ENCODE measurements at places on chromosomes 3 and 15.

GRCh38 chr15:58390655-58391054 lies 41.1 kb upstream of the LIPC start:
- no peak for DNase-seq

DNA sequence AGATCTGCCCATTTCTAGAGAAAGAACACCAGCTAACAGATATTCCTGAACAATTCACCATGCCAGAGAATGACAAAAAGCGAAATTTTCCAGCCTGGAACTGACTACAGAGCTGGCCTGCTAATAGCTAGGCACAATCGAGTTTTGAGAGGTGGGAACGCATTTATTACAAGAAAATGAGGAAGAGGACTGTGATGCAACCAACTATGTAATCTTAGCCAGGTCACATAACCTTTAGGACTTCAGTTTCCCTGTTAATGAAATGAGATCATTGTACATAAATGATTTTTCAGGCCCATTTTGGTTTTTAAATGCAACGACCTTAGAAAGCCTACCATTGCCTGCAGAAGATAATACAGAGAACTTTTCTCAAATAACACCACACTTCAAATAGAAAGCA lies 72.1 kb upstream of the SETMAR start:
- DNase-seq: no peak

DNA sequence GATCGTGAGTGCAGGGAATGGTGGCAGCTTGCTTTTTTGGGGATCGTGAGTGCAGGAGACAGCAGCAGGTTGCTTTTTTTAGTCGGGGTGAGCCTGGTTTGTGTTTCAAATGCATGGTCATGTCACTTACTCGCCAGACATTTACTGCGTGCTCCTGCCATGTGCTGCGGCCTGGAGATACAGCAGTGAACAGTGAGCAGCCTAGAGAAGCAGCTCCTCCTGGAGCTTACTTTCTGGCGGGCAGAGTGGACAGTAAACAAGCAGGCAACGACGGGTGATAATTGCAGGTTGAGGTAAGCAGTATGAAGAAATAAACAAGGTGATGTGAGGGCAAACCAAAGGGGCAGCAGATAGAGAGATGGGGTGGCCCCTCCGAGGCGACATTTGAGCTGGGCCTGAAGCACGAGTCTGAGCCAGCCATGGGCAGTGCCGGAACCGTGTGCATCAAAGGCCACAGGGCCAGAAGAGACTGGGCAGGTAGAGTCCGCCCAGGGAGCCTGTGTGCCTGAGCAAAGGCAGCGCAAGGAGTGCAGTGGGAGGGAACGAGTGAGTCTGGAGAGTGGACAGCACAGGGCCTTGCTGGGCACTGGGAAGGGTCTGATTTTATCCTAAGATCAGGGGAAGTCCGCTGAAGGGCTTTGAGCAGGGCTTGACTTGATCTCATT lies 57.3 kb upstream of the RASA2 start:
- DNase-seq: no peak

- DNase-seq: no peak
Observed at GRCh38 chr15:97984157-97984556, 23.7 kb downstream of the ARRDC4 start.

- DNase-seq: no peak
Observed at GRCh38 chr3:42495393-42495792, 7.0 kb upstream of the VIPR1 start.

DNA sequence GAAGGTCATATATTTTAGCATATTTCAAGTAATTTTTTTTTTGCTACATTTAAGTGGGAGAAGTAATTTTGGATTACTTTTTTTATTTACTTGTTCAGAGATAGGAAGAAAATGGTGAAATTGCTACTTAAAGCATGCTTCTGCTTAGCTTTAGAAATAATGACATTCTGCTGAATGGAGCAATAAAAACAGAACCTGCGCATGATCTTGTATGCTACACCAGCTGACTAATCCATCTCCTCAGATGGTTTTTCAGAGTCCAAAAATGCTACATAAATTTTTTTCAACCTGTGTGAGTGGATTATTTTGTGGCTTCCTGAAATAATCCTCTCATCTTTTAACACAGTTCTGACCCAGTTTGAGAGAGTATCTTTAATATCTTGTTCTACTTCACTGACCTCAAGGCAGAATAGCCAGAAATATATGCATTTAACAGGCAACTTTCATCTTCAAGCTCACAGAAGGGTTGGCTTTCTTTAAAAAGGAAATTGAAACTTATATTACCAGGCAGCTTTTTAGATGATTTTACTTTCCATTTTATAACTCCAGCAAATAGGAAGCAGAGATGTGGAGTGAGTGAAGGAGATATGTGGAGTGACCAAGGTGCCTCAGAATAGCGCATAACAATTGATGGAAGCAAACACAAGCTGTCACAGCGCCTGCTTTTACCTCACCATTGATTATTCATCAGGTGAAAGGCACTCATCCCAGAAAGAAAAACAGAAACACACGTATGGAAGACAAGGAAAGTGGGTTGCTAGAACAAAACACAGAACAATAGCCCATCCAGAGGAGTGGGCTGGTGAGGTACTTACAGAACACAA lies 136.6 kb downstream of the TGFBR2 start:
- DNase-seq: no peak

DNA sequence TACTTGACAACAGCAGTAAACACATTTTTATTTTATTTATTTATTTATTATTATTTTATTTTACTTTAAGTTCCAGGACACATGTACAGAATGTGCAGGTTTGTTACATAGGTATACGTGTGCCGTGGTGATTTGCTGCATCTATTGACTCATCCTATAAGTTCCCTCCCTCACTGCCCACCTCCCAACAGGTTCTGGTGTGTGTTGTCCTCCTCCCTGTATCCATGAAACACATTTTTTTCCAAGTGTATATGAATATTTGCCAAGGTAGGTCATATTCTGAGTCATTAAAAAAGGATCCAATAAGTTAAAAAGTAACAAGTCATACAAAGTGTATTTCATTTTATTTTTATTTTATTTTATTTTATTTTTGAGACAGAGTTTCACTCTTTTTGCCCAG lies 567.3 kb upstream of the KCNMB2 start:
- no peak for DNase-seq

DNA sequence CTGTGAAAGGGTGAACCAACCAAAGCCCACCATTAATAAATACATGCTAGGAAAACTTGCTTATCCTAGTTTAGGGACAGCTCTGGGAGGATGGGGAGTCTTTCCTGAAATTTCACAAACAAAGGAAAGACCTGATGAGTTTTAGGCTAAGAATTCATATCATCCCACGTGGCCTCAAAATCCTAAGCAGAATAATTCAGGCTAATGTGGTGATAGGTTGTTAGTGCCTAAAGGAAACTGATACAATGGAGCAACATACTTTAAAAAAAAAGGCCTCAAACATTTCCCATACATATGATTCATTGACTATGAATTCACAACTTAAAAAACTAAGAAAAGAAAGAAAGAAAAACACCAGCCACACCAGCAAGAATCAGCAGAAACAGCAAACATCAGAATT lies 126.9 kb upstream of the CNTN4 start:
- DNase-seq: no peak

DNA sequence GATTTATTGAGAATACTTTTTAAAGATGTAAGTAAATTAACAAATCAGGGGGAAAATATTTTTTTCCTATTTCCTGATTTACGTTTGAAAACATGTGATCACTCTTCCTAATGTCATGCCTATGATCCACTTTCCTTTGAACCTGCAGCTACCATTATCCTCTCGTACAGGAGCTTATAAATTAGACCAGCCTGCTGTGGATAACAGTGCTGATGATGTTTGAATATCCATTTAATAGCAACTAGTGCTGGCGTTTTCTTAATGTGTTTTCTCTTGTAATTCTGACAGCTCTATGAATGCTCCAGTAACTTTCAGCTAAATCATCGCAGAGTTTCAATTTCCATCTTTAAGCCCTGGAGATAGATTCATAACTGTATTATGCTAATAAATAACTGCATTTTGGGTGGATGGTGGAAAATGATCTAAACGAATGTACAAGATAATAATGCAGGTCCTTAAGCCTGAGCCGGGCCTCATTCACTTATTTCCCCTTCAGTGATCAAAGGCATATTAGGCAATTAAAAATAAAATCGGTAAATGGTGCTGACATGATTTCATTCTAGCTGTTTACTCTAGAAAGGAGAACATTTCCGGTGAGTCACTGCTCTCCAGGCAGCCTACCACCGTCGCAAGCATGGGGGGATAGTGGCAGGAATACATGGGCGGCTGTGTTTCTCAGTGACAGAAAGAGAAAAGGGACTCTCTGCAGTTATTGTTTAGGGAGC lies 58.5 kb upstream of the SLC24A5 start:
- no peak for DNase-seq

DNA sequence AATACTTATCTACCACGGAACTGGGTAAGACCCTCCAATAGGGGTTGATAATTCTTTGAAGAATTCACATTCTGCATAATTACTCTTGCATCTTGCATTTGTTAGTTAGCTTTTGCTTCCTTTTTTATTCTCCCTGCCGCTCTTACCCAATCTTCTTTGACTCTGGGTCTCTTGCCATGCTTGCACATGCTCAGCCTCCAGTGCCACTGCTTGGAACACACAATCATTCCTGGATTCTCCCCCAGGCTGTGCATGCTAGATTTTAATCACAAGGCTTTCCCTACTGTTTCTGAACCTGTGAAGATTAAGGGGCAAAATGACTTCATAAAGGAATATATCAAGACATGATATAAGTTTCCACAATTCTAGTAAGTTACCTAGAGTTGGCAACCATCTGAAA lies 133.1 kb downstream of the IL1RAP start:
- no peak for DNase-seq

- DNase-seq: no peak
Observed at GRCh38 chr3:143786219-143787191, 61.8 kb downstream of the SLC9A9 start.

- no peak for DNase-seq
Observed at GRCh38 chr15:45448066-45448915, 69.9 kb upstream of the GATM start.

GRCh38 chr3:152938974-152939636 lies 104.2 kb downstream of the P2RY1 start:
- DNase-seq: no peak

GRCh38 chr3:61820306-61820992 lies 259.1 kb downstream of the PTPRG start:
- no peak for DNase-seq

- no peak for DNase-seq
Observed at GRCh38 chr15:75785771-75786574, 57.3 kb upstream of the UBE2Q2 start.

GRCh38 chr3:57298041-57298440 lies 5.6 kb upstream of the ASB14 start:
- no peak for DNase-seq

- no peak for DNase-seq
Observed at GRCh38 chr15:87724330-87724729, 532.2 kb downstream of the NTRK3 start.

DNA sequence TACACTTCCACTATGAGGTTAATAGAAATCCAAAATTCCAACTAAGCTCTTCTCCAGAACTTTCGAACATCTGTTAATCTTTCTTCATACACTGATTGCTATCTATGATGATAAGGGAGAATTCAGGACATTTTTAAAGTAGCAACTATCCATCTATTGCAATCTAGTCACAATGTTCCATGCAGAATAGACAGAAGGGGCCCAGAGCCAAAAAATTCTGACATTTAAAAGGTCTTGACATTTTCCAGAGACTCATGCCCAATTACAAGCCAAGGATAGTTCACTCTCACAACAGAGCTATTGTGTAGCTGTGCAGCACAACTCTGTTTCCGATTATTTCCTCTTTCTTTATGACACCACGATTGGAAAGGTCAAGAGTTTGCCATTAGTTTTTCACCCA lies 999.7 kb upstream of the ALCAM start:
- no peak for DNase-seq

DNA sequence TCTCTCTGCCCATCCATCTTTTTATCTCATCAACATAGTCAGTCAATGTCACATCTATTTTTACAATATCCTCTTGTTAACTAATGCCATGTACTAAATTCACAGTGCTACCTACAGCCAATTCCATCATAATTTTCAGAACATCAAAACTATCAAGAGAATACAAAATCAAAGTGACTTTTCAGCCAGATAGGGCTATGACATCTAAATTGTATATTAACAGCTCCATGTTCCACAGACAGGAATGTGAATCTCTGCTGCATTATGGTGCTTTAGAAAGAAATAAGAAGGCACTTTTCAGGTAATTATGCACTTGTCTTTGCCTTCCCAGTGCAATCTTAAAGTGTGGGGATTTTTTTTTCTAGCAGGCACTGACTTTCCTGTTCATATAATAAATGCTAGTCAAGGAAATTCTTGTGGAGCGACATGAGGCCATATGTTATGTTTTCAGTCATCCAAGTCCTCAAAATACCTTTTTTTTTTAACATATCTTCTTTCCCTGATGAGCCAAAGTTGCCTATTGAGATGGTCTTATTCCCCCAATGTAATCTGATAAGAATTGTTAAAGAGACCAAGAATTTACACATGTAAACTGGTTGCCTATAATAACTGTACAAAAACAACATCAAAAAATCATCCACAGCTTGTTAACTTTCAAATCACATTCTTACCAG lies 252.0 kb upstream of the CNTN3 start:
- DNase-seq: no peak

DNA sequence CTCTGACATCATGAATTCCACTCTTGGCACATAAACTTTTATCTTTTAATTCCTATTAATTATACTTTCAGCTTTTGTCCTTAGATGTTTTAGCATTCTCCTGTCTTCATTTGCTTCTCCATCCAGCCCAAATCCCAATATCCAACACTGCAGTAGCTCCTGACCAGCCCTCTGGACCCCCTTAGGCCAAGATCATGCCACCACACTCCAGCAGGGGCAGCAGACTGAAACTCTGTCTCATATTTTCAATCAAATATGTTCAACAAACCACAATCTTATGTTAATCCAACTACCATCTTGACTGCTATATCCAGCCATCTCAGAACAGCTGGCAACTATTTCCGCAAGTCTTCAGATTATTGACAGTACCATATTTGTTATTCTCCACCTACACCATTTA lies 315.8 kb upstream of the ROBO2 start:
- DNase-seq: no peak

DNA sequence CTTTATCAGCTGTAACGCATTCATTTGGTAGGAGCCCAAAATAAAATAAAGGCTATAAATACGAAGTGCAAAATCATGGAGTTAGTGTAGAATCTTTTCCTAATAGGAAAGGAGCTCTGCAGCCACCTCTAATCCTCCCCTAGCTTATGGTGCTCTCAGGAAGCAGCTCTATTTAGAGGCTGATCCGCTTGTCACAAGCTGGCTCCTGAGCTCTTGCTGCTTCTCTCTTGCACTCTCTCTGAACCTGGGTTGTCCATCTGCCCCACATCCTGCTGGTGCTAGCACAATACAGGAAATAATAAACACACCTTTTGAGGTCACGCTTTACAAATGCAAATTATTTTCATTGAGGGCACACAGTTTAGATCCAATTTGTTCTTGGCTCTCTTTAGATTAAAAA lies 37.3 kb upstream of the BFSP2 start:
- no peak for DNase-seq

DNA sequence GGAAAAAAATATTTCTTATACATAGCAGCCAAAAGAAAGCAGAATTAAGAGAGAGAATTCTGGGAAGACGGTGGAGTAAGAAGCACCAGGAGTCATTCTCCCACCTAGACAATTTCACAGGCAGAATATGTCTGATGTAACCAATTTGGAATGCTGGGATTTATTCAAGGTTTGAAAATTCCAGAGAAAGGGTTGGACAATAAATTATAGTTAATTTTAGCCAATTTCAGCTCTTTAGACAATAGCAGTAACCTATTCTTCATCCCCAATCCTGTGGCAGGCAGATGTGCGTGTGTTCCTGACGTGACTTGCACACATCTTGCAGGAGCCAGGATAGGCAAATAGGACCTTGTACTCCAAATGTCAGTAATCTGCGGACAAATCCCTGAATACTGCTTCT lies 541.0 kb upstream of the NAALADL2 start:
- DNase-seq: no peak

- DNase-seq: no peak
Observed at GRCh38 chr15:87792250-87793040, 464.1 kb downstream of the NTRK3 start.
